ENCODE measurements at places on chromosomes 2 and 18.

DNA sequence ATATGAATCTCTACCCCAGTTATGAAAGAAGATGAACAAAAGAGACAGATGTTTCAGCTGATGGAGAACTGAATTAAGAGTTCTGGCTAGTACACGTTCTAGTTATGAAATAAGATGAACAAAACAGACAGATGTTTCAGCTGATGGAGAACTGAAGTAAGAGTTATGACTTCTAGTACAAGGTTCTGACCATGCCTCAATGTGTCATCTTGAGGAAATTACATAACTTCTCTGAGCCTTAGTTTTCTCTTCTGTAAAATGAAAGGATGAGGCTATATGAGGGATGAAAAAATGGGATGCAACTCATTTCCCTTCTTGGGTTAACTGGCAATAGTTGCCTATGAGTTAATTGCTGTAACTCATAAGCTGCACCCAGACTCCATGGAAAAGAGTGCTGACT lies 92.9 kb upstream of the WDR75 start:
- no peak for DNase-seq

- DNase-seq: no peak
These were observed 59.0 kb upstream of the SPATS2L start for GRCh38 chr2:200247494-200247893.

- no peak for DNase-seq
These were observed 7.7 kb upstream of the ECEL1 start for GRCh38 chr2:232495292-232495691.

GRCh38 chr2:96146881-96147592 lies 1.8 kb upstream of the DUSP2 start:
- no peak for DNase-seq

GRCh38 chr2:43185146-43185545 lies 41.3 kb downstream of the ZFP36L2 start:
- DNase-seq: no peak

DNA sequence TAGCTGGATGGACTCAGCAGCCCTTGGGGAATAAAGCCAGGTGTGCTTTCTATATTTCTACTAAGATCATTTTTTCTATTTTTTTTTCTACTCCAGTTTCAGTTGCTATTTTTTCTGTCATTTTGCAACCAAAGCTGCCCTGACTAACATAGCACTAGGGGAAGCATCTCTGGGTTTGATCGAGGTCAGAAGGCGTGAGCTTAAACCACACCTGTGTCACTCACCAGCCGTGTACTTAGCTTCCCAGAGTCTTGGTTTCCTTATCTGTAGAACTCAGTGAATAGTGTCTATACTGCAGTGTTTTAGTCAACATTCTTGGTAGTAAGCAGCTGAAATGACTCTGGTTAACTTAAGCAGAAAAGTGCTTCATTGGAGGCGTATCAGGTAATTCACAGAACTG lies 489.6 kb upstream of the SPRED2 start:
- no peak for DNase-seq

- DNase-seq: peak; percentile 33
These were observed 14.5 kb upstream of the ZBTB14 start for GRCh38 chr18:5309888-5310470.

- no peak for DNase-seq
These were observed 10.1 kb downstream of the RFX8 start for GRCh38 chr2:101464841-101465240.

DNA sequence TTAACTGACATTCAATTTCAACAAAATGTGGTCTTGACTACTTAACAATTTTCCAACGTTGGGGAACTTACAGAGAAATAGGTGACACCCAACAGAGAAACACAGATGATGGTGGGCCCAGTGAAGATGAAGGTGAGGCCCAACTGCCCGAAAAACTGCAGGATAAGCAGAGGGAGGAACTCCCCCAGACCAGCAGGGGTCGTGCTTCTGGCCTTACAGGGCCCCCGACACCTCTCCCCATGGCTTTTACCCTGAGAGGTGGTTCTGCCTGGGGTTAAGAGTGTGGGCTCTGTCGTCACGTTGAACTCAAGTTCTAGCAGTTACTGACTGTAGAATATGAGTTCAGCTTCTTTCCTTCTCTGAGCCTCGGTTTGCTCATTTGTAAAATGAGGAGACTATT lies 119.5 kb upstream of the SMIM21 start:
- DNase-seq: no peak

DNA sequence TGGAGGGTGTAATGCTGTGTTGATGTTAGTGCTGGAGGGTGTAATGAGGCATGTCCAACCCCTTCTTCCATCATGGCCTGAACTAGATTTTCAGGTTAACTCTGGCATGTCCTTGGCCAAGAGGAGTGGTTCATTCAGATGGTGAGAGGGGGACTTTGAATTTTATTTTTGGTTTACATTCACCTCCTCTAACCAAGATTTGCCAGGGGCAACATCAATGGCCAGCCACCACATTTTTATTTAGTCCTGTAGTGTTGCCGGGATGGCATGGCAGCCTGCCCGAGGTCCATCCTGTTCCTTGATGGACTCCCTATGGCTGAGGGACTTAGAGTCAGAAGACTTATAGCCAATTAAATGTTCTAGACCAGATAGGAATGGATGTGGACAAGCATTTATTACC lies 484.6 kb upstream of the HS6ST1 start:
- DNase-seq: no peak

GRCh38 chr2:178523596-178524134 lies 43.4 kb downstream of the PLEKHA3 start:
- DNase-seq: no peak

- no peak for DNase-seq
These were observed 7.3 kb downstream of the CEP192 start for GRCh38 chr18:12998332-12999060.

- DNase-seq: no peak
These were observed 89.6 kb downstream of the GBX2 start for GRCh38 chr2:236078297-236079255.

- no peak for DNase-seq
These were observed 244.3 kb downstream of the RNF144A start for GRCh38 chr2:7161501-7161900.

DNA sequence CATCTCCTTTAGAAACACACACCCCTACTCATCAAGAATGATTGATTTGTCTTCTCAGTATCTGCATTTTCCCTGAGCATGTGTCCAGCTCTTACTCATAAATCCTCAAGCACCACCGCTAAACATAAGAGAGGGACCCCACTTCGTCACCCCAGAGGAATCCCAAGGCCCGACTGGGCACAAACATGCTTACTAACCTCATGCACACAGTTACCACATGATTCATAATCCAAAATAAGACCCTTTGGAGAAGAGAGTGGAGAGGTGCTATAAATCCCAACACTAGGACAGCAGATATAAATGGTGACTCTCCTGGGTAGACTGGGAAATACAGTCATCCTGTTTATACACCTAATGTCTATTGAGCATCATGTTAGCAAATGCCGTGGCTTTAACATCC lies 843.2 kb upstream of the ID2 start:
- no peak for DNase-seq

DNA sequence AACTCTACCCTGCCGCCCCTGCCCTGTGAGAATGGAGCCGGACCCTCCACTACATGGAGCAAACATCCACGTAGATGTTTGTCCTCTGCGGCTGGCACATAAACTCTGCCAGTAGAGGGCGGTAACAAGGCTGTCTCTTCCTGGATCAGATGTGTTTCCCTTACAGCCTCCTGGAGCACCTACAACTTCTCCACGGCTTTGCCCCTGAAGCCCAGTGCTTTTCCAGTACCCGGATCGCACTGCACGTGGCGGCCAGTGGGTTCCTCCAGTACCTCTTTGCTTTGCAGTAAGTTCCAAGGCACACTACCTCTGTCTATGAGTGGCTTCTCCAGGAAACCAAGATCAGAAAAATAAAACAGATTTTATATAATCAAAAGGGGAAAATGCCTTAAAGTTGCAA lies 651.3 kb downstream of the DCDC2C start:
- no peak for DNase-seq

DNA sequence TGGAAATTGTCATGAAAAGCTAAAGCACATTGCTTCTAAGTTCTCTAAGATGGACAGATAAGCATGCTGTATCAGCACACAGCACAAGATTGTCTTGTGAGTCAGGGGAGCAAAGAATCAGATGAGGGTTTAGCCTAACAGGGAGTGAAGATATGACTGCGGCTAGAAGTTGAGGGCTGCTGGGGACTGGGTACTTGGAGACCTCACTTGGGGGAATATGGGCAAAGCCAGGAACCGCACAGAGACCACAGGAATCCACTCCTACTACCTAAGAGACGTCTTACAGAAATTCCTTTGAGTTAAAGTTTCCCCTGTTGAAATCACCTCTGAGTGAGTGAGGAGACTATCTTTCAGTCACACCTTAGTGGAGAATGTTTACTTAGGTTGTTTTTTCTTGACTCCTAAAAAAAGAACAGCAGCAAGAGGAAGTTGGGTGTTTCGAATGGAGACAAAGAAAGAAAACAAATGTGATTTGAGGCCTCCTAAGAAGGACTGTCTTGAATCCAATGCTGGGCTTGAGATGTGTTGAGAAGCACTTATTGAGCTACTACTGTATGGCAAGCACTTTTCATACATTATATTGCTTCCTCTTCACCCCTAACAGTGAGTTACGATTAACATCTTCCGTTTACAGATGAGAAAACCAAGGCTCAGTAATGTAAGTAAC lies 100.7 kb downstream of the ANKRD44 start:
- DNase-seq: peak; percentile 62

GRCh38 chr2:103132536-103133217 lies 370.8 kb downstream of the TMEM182 start:
- DNase-seq: no peak

DNA sequence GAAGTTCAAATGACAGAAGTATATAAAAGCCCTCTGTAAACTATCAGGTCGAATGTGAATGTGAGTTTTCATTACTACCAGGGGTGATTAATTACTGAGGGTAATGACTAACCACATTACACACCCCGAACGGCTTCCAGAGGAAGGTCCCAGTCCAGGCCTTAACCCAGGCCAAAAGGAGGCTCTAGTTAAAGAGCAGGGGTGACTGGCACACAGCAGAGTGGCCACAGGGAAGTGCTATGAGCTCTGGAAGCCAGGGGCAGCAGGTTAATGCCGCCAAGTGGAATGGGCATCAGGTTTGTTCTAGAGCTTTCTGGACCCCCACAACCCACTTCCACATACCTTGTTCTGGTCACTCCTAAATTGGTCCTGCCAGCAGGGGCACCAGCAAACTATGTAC lies 87.7 kb downstream of the BCL11A start:
- no peak for DNase-seq

- no peak for DNase-seq
These were observed 58.0 kb upstream of the ARL5A start for GRCh38 chr2:151886241-151886640.

- no peak for DNase-seq
These were observed 56.8 kb upstream of the RASGRP3 start for GRCh38 chr2:33419581-33420200.

DNA sequence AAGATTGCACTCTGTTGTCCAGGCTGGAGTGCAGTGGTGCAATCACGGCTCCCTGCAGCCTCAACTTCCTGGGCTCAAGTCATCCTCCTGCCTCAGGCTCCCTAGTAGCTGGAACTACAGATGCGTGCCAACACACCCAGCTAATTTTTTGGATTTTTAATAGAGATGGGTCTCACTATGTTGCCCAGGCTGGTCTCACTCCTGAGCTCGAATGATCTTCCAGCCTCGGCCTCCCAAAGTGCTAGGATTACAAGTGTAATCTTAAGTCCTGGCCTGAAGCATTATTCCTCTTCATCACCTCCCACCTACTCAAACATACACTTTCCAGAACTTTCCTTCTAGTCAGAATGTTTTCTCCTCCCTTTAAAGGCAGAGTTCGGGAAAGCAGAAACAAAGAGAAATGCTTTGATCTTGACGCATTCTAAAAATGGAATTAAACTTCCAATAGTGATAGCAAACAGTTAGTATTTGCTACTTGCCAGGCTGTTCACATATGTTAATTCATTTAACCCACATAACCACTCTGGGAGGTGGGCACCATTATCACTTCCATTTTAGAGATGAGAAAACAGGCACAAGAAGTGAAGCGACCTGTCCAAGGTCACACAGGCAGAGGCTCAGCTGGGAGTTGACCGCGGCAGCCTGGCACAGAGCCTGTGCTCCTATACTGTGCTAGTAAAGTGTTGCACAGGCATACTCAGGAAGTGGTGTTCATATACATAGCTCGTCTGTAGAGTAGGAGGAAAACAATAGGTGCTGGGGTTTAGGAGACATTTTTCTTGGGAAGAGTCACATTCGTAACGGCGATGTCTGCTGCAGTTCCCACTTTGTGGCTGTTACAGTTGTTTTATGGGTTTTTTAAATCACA lies 24.6 kb downstream of the TEX44 start:
- DNase-seq: no peak

GRCh38 chr2:172525601-172526000 lies 30.3 kb upstream of the PDK1 start:
- no peak for DNase-seq

DNA sequence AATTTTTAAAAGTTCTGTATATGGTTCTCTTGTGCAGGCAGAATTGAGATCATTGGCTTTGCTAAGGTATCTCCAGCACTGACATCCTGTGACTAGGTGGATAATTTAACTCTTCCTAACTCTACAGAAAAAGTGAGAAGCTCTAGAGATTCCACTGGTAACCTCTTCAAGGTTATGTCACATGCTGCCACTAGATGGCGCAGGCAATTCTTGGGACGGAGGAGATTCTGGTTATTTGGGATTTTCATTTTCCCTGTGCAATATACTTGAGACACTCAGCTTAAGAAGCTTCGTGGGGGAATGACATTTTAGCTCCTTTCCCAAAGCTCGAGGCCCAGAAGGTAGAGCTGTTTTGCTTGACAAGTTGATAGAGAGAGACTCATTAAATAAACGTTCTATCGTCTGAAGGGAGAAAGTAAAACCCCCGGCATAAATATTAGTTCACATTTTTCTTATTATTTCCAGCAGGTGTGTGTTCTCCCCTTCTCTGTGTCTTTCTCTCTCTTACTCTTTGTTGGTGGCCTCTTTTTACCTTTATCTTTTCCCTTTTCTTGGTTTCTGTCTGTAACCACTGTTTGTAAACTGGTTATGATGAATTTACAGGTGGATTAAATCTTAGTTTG lies 26.6 kb upstream of the LANCL1 start:
- DNase-seq: no peak

GRCh38 chr2:86765310-86765695 lies 25.4 kb downstream of the CD8A start:
- no peak for DNase-seq

DNA sequence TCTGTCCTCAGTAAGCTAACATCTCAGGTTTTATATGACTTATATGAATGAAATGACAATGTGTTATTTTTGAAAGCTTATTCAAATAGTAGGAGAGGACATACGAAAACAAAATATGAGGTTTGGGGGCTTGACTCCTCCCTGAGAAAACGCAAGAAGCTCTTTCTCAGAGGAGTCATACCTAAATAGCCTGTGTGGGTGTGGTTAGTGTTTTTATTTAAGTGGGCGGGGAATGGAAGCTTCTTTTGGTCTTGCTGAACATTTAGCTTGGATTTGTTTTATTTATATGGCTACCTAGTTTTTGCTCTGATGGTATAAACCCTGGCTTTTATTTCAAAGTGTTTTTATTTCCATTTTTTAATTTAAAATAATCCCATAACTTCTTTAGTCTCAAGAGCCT lies 72.1 kb upstream of the DSG1 start:
- DNase-seq: no peak

- no peak for DNase-seq
These were observed 89.0 kb downstream of the UGGT1 start for GRCh38 chr2:128180031-128180430.

GRCh38 chr2:66170744-66171330 lies 264.1 kb upstream of the MEIS1 start:
- DNase-seq: no peak
